Fibroblast of skin of right quadriceps (primary cell): ENCODE measurements at places on chromosomes 3 and 15.

- DNase-seq, result peak; percentile 72
These were observed 1099.3 kb downstream of the ROBO2 start for GRCh38 chr3:78139166-78139565.

DNA sequence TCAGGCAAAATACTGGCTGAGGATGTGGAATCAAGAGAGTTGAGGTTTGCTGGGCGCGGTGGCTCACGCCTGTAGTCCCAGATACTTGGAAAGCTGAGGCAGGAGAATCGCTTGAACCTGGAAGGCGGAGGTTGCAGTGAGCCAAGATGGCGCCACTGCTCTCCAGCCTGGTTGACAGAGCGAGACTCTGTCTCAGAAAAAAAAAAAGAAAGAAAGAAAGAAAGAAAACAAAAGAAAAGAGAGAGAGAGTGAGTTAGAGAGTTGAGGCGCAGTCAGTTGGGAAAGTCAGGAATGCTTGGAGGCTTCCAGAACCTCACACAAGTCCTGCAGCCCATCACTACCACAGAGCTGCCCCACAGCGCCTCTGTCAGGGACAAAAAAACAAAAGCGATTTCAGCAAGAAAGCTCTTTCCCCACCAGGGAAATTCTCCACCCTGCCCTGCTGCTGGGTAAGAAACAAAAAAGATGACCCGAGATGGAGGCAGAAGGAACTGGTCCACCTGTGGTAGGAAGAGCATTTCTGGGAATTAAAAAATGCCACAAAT, 13.8 kb downstream of the HDC start:
- DNase-seq, result no peak

GRCh38 chr3:186187401-186188275, 78.7 kb upstream of the ETV5 start:
- DNase-seq, result no peak

DNA sequence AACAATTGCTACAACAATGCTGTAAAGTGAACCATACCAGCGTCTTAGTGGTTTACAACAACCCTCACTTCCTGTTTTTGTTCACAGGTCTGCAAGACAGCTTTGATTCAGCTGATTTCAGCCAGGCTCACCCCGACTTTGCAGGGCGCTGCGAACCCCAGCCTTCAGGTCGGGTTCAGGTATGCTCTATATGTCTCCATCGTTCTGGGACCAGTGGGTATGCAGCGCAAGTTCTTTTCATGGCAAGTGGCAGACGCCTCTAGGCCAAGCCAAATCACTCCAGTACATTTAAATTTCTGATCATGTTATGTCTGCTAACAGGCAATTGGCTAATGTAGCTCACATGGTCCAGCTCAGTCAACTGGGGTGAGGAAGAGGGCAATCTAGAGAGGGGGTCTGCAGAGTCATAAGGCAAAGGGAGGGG, 52.4 kb upstream of the RGMA start:
- no peak for DNase-seq

DNA sequence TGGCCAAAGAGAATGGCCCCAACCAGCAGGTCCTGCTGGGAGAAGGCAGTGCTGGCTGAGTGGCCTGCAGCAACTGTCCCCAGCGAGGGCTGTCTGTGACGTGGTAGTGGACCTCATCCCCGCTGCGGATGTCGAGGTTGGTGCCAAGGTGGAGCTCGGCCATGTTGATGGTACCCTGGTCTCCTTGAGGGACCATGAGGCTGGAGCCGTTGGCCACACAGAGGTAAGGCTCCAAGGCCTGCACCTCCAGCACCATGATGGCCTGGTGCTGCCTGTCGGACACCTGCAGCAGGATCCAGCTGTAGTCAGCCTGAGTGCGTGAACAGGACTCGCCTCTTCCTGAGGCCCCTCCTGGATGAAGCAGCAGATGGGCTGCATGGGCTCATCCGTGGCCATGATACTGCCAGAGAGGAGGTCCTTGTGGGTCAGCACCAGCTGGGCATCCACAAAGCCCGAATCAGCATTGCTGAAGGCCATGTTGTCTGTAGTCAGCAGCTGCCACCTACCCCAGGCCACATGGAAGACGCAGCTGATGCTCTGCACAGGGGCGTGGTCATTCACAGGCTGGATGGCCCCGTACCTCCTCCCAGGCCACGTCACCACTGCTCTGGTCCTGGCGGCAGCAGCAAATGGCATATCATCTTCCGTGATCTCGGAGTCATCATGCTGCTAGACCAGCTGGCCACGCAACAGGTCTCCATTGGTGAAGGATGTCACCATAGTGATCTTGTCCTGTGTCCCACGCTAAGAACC, 167.5 kb downstream of the GOLGA6L4 start:
- no peak for DNase-seq

- DNase-seq, result no peak
These were observed 254.6 kb upstream of the RBMS3 start for GRCh38 chr3:29026286-29026685.

- DNase-seq, result no peak
These were observed 12.8 kb upstream of the WDR49 start for GRCh38 chr3:167666563-167666962.

DNA sequence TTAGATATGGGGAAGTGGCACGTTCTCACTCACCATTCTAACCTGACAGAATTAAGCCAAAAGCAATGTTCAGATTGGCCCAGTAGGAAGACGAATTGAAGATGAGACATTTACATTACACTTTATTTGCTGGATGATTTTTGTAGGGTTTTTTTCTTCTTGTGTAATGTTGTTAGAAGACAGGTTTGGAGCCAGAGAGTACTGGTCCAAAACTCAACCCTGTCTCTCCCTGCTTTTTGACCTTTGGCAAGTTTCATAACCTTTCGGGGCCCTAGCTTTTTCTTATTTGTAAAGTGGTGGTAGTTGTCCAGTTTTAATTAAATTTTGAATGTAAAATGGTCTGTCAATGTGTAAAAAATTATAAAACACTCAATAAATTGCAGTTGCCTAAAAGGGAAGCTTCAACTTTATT, 29.5 kb downstream of the PDE8A start:
- DNase-seq, result no peak

GRCh38 chr15:73781038-73781925, 28.1 kb upstream of the INSYN1 start:
- no peak for DNase-seq

DNA sequence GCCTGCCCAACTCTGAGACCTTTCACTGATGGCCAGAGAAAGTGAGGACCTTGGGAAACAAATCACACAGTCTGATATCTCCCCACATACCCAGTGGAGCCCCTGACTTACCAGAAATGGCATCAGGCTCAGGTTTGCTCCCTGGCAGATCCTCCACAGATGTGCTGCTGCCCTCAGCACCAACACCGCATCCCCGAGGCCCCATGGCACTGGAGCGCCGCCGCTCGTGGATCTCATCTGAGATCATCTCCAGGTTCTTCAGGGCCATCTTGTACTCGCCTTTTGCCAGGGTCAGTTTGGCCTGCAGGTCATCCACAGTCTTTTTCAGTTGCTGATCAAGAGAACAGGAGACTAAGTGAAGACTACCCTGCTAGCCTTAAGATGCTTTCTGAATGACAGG, 52.7 kb downstream of the CAPN7 start:
- no peak for DNase-seq

GRCh38 chr3:15290736-15291135, 41.6 kb downstream of the SH3BP5 start:
- DNase-seq, result no peak

- no peak for DNase-seq
These were observed 17.5 kb downstream of the CHRM5 start for GRCh38 chr15:33985751-33986150.
